ENCODE measurements at places on chromosomes 3 and 15.

DNA sequence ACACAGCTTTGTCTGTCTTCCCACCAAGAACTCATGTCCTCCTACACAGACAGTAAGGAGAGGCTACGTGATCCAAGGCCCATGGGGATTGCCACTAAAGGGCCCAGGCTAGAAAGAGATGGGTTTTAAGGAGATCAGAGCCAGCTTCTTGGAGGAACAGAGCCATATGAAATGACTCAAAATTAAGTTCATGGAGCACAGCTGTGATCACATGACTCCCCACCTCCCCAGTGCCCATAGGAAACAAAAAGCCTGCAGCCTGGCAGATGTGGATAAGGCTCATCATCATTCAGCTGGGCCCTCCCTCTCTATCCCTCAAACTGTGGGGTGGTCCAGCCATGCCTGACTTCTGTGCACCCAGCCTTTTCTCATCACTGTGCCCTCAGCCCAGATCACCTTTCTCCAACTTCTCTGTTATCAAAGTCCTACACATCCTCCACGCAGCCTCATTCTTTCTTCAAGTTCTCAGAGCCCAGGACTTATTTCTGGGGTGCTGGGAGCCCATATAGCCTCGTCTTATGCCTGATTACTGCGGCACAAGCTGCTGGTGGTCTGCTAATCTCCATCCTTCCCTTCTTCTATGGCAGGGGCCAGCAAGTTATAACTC, 137.6 kb downstream of the SMAD6 start:
- DNase-seq, result no peak

GRCh38 chr15:36959746-36960145, 140.6 kb downstream of the MEIS2 start:
- DNase-seq, result no peak

- DNase-seq, result no peak
Measured at GRCh38 chr15:82186719-82187406, 75.7 kb downstream of the EFL1 start.

DNA sequence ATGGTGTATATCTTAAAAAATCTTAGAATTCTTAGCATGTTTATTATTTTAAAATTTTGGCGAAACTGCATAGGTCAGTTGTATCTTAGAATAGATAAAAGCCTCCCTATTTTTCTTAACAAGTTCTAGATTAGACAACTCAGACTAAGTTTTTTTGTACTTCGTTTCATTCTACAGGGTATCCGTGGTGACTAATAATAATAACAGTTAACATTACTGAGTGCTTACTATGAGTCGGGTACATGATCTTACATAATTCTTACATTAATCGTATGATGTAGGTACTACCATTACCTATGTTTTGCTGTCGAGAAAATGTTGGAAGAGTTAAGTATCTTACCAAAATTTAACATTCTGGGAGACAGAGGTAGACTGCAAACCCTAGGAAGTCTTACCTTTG, 60.7 kb downstream of the UBE2E2 start:
- no peak for DNase-seq

DNA sequence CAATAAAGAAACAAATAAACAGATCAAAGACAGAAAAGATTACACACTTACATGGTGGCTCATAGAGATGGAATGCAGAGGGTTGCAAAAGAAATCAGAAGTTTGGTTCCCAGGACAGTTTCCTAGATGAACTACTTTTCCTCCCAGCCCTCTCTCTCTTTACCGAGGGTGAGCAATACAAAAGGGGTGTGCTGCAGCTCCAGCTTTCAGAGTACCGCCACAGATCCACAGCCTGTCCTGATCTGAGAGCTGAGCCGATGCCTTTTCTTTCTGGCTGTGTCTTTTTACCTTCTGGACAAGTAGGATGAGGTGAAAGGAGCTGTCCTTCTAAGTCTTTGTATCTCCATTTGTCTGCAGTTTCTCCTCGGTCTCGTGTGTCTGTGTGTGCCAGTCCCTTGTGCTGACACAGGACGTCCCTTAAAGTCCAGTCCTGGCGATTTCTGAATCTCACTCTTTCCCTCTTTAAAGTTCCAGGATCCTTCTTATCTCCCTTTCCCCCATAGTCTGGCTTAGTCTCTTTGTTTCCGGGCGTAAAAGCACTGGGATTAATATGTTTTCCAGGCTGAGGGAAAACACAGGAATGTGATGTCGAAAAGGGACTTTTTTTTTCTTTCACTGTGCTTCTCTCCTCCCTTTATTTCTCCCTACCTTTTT, 540 bp downstream of the CCDC80 start:
- no peak for DNase-seq

- no peak for DNase-seq
Measured at GRCh38 chr3:90035643-90036042, 928.2 kb downstream of the EPHA3 start.

GRCh38 chr3:171417813-171418212, 42.4 kb downstream of the TNIK start:
- DNase-seq, result no peak

GRCh38 chr15:99449514-99449913, 116.3 kb upstream of the MEF2A start:
- DNase-seq, result no peak

DNA sequence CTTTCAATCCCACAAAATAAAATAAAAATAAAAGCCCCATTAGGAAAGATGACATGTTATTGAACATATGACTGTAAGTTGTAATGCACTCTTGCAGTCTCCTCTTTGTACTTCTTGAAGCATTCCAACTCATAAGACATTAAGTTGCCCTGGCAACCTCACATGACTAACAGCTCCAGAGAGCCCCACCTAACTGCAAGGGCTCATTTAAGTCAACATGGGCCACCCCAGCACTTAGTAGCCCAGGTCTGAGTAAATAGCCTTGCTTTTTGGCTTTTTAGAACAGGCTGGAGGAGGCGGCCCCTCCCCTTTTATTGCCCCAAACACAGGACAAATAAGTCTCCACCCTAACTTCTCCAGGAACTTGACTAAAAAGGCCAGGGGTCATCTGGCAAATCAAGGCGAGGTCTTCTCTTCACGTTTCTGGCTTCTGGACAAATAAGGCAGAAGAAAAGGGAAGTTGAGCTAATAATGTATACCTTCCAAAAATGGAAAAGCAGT, 135.1 kb downstream of the TMCO5A start:
- DNase-seq, result no peak

DNA sequence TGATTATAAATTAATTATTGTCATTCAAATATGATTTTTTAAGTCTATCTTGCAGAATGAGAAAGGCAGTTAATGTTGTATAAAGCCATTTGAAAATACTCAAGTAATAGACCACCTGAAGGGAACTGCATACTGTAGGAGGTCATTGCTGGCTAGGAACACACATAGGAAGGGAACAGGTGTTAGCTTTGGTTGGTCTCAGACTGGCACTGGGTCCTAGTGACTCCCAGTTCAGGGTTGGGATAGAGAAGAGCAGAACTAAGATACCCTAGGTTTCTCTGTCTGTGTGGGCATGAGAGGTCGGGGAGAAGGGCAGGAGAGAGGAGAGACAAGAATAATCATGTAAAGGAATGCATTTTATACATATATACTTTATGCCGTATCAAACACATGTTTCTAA, 559.0 kb upstream of the GOLIM4 start:
- no peak for DNase-seq

DNA sequence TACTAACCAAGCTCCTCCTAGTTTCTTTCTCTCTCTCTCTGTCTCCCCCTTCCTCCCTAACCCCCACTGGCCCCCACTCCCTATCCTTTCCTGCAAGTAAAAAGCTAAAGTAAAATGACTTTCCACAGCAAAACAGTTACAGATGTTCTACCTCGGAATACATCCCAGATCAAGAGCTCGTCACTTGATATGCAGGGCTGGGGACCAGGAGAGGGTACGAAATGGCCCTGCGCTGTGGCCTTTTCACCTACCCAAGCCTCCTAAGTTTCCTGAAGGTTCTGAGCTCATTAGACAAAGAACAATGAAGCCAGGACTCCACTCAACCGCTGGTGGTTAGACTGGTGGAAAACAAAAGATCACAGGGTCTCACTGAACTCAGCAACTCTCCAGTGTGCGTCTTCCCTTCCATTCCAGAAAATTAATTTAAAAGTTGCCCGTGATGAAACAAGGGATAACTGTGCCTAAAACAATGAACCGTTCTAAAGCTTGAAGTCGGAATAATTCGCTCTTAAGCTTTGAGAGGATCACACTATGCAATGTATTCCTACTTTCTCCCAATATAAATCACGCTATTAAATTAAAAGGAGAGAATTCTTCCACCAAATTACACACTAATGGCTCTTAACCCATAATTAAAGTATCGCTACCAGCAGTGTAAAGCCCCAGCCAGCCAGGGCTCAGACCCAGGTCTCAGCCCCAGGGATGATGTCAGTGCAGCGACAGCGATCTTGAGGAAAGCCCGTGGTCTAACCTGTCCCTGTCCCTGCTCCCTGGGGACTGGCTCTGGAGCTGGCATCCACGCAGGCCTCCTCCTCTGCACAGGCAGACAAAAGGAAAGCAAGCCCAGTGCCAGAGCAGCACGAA, 5.0 kb downstream of the VGLL4 start:
- DNase-seq, result no peak

DNA sequence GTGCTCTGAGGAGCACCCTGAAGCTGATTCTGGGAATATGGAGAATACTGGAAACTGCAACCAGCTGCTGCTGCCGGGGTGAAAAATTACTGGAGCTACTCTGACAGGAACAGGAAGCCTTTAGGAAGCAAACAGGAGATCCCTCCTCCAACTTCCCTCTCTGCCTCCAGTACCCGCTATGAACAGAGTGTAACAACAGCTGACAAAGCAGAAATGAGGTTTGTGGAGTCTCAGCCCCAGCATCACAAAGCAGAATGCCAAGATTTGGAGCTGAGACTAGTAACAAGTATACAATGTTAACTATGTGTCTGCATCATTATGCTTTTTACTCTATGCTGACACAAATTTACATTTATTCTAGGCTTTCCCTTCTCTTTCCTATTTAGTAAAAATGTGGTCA, 22.7 kb upstream of the PIAS1 start:
- no peak for DNase-seq

DNA sequence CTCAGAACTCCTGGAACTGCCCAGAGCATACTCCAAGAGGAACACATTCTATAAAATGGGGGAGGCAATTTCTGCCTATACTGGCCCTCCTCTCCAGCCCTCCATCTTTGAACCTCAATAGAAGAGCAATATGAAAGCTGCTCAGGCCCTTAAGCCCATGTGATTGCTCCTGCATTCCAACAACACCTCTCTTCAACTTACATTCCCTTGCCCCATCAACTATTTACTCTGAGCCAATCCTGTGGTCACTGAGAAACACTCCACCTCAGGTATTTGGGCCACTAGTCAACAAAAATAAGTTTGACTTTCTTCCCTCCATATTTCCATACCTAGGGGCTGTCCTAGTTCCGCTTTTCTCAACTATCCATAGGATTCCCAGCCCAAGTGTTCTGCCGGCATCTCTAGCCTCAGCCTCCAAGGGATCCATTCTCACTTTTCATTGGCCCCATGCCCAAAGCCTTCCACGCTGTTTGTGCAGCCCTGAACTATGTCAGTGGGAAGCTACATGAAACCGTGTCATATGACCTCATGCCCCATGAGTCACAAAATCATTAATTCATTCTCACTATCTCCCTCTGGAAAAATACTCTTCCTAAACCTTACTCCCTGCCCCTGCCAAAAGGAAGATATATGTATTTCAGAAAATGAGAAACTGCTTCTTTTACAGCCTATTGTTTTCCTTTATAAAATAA, 61.6 kb downstream of the GJD2 start:
- DNase-seq, result no peak

- DNase-seq, result no peak
Measured at GRCh38 chr15:85495544-85495943, 115.1 kb downstream of the AKAP13 start.

GRCh38 chr15:25954398-25954797, 91.3 kb upstream of the ATP10A start:
- DNase-seq, result no peak

GRCh38 chr3:41426485-41426884, 227.2 kb downstream of the CTNNB1 start:
- no peak for DNase-seq

DNA sequence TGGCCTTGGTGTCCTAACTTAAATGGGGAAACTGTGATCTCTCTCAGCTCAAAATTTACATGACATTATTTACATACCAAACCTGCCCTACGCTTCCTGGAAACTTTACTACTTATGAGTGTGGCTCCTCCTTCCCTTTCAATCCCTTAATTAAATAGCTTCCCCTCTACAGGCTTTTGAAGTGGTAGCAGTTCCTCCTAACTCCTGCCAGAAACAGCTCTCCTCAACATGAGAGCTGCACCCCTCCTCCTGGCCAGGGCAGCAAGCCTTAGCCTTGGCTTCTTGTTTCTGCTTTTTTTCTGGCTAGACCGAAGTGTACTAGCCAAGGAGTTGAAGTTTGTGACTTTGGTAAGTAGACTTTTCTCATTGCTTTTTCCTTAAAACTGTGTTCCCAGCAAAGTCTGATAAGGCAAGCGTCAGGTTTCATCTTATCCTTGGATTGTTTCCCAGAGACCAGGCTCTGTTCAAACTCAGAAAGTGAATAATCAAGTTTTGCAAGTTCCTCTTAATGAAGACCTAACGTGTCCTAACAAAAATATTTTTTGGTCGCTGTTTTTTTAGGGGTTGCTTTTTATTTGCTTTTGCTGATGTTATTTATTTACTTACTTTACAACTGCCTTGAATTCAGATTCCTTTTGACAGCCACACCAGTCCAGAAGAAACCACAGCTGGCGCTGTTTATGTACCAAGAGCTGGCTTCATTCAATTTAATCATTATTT, at the start of gene ACP3:
Gene ACP3, plus strand, starts transcription at position 179 of the 720 bp plus-strand sequence. Its CDS starts 50 bp downstream, at position 229.
- DNase-seq, result no peak

- no peak for DNase-seq
Measured at GRCh38 chr15:101169495-101170071, 82.3 kb downstream of the CHSY1 start.

GRCh38 chr3:154217671-154218070, 96.5 kb downstream of the ARHGEF26 start:
- DNase-seq, result no peak

DNA sequence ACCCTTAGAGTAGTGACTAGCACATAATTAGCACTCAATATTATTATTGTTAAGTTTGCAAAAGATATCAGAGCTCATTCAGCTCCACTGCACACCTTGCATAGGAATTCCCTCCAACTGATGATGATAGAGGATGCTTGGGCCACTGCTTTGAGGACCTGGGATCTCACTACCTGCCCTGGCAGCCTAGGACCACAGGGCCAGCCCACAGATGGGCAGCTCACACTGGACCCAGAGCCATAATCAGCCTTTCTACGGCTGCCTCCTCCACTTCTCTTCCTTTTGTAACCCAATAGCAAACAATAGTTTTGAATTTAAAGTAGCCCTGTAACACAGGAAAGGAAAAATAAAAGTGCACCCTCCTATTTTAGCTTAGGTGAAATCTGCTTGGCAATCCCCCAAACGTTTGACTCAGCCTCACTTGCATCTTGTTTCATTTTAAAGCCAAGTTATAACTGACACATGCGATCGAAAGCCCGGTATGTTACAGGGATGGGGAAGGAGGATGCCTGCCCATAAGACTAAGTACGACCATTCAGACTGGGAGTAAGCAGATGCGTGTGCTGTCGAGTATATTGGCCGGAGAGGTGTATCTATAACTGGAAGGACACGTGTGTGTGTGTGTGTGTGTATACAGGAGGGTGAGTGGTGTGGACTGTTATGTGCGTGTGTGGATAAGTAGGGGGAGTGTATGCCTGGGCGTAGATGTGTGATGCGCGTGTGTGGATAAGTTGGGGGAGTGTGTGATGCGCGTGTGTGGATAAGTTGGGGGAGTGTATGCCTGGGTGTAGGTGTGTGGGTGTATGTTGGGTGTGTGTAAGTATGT, 65.9 kb downstream of the CPN2 start:
- DNase-seq, result no peak

GRCh38 chr3:108404368-108404767, 106.0 kb downstream of the MYH15 start:
- no peak for DNase-seq
